Activated naive CD4-positive, alpha-beta T cell (primary cell): ENCODE measurements at places on chromosomes 5 and 9.

DNA sequence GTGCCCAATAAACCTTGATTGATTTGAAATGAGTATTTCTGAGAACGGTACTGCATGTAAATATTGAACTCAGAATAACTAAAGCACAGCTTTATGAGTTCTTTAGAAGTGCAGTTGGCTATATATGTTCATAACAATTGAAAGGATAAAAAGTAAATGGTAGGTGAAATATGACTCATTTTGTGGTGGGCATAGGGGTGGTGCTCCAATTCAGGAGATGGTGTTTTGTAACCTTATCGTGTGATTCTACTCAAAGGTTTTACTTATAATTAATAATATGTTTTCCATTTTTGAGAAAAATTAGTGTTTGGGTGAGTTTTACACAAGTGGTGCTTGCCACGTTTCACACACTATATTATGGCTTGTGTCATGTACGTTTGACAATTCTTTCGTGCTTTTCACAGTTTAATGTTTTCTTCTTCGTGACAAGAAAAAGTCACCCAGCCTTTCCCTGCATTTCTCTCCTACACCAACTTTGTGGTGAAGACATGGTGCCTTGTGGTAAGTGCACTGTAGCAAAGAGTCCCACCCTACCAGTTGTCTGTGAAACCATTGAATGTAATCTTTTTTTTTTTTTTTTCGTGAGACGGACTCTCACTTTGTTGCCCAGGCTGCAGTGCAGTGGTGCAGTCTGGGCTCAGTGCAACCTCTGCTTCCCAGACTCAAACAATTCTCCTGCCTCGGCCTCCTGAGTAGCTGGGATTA, 492.5 kb upstream of the SGCD start:
- DNase-seq: no peak

DNA sequence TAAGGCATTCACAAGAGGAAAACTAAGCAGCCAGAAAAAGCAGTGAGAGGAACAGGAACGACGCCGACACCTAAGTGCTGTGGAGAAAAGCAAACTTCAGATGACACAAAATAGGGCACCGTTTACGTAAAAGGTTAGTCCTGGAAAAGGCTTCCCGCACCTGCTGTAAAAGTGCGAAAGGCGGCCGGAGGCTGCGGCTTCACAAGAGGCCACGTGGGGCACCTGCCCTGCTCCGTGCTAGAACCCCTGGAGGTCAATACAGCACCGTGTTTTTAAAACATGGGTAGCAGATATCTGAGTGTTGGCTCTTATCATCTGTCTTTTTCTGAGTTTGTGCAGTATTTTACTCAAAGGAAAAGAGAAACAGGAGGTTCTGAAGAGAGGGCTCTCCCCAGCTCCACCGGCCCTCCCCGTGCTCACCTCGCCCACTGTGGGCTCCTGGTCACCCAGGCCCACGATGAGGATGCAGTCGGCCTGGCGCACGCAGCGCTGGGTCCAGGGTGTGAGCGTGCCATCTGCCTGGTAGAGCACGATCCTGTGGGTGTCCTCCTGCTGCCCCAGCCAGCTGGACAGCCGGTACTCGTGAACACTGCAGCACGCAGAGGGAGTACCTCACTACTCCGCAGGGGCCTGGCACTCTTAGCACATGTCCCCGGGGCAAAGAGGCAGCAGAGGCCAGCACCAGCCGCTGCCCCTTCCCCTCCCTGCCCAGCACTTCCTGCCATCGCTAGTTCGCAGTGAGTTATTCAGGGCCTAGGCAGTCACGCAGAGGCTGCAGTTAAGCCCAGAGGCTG, 21.0 kb upstream of the NSMF start:
- DNase-seq: no peak

DNA sequence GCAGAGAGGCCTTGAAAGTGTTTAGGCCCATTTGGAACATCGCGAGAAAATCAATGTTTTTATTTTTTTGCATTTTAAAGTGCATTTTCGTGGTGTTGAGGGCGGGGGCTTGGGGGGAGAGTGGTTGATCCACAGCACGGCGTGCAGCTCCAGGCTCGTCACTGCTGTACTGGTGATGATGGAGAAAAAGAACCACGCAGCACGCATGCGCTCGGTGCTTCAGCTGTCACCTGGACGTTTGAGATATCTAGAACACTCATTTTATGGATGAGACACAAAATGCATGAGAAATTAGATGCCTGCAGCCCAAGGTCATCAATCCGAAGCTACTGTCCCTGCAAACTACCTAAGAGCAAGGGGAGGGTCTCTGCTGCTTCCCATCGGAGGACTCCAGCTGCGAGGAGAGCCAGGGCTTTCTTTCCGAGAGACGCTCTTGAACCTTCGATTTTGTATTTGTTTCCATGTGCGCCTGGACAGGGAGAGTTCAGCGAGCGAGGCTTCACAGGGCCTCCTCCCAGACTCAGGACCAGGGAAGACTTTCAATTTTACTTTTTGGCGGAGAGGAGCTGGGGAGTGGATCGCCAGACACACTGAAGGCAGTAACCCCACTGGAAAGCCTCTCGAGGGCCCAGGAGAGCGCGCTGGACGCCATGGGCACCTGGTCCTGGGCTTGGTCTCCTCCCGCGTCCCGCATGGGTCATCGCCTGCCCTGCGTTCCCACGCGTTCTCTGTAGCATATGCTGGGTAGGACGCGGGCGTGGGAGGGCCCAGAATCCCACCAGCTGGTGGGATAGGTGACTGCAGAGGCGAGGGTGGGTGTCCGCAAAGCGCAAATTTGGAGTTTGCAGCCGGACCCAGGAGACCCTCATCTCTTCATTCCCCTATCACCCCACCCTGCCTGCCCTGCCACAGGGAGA, 2.5 kb downstream of the DMRT2 start:
- DNase-seq: no peak

GRCh38 chr5:1156033-1156753, 44.3 kb upstream of the SLC12A7 start:
- DNase-seq: no peak

GRCh38 chr5:167754501-167755021, 536.9 kb upstream of the WWC1 start:
- DNase-seq: no peak

DNA sequence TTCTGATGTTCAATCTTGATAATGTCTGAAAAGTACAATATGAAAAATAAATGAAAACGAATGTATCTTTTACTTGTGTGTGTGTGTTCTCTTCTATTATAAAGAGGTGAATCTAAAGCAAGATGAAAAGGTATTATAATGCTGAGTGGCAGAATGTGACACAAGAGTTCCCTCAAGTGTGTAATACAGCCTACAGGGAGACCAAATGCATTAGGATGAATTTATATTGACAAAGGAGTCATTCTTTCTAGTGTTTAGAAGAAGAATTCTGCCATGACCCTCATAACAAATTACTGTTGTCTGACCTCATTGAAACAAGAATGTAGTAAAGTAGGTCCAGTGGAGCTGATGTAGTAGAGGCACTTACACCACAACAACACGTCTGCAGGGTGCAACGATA, 1119.0 kb upstream of the CDH10 start:
- no peak for DNase-seq

- DNase-seq: no peak
Measured at GRCh38 chr9:128631636-128632035, 25.0 kb downstream of the DYNC2I2 start.

DNA sequence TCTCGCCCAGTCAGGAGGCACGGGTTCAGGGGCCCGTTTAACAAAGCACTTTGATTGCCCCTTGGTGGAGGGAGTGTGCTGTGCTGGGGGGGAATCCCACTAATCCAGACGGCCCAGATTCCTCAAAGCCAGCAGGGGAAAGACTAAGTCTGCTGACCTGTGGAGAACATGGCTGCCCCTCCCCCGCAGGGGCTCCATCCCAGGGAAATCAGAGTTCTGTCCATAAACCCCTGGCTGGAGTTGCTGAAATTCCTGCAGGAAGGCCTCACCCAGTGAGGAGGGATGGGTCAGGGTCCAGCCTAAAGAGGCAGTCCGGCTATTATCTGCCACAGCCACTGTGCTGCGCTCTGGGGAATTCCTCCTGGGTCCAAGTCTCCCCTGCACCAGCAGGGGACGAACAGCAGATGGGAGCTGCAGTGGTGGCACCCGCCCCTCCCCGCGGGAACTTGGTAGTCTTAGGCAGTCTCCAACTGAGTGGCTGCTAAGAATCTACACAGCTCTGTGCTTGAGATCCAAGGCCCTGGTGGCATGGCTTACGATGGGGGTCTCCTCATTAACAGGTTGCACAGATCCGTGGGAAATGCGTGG, 174.0 kb upstream of the DAB2 start:
- no peak for DNase-seq

GRCh38 chr5:155052532-155052931, 39.0 kb downstream of the KIF4B start:
- DNase-seq: no peak

DNA sequence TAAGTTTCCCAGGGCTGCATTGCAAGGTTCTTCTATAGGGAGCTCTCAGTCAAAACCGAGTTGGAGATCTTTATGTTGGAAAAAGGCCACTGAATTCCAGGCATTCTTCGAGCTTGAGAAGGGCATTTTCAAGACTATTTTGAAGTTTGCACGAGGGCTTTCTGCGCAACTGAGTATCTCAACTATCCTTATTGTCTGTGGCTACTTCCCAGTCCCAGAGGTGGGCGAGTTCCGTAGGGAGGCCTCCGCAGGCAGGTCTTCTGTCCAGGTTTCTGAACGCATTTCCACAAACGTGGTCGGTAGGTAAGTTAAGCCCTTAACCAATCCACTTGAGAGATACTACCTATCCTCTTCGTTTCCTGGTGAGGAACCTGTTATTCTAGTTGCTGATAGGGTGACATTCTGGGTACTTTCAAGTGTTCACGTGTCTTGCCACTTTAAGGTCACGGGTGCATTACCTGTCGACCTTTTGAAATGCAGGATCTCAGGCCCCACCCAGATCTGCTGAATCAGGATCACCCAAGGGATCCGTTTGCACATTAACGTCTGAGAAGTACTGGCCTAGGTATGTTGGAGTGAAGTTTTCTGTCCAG, 51.4 kb upstream of the TJP2 start:
- DNase-seq: no peak

- DNase-seq: no peak
Measured at GRCh38 chr9:22147813-22148527, 138.9 kb upstream of the CDKN2B start.

DNA sequence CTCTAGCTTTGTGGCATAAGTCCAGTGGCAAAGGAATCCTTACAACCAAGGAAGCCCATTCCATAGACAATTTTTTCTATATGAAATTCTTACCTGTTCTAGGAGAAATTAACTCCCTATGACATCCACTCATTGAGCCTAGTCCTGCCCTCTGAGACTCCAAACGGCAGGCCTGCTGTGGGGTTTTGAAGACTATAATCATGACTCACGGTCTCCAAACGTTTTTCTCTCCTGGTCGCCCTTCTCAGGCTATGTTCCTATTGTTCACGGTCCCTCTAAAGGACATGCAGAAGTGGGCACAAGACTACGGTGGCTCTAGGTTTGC, 611 bp downstream of the EXOSC3 start:
- DNase-seq: no peak

- no peak for DNase-seq
Measured at GRCh38 chr9:120416781-120417427, 163.1 kb downstream of the CDK5RAP2 start.

- DNase-seq: peak; percentile 17
Measured at GRCh38 chr9:89701221-89701798, 96.5 kb downstream of the GADD45G start.

DNA sequence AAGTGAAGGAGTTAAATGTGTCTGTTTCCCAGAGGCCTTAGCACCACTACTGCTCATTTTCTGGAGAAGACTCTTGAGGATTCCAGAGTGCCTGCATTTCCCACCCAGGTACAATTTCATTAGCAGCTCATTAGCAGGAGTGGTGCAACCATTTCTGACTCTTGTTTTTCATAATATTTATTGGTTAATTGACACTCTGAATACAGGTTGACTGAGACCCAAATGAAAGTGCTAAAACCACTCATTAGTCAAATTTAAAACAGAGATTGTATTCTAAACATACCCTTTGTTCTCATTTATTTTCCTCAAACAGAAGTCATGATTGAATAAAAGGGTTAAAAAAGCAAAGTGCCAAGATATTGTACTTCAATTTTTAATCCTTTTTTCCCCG, 134.5 kb downstream of the SIL1 start:
- no peak for DNase-seq

GRCh38 chr5:151204051-151204450, 19.8 kb downstream of the CCDC69 start:
- DNase-seq: no peak

DNA sequence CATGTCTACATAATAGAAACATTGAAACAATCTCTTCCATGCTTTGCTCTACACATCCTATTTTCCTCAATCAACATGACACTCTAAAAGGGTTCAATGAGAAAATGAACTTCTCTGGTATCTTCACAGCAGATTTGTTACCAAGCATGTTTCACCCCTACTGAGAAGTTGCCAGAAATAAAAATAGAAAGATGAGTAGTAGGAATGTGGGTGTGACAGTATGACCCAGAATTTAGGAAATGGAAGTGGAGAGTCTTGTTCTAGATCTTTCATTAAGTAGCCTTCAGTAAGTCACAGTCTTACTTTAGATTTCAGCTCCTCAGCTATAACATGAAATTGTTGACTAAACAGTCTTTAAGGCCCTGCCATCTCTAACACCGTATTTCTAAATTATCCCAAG, 581.8 kb downstream of the EFNA5 start:
- DNase-seq: no peak

GRCh38 chr5:134178096-134178419, 1.3 kb upstream of the SKP1 start:
- no peak for DNase-seq

GRCh38 chr9:122948313-122948712, 7.5 kb downstream of the RABGAP1 start:
- no peak for DNase-seq

DNA sequence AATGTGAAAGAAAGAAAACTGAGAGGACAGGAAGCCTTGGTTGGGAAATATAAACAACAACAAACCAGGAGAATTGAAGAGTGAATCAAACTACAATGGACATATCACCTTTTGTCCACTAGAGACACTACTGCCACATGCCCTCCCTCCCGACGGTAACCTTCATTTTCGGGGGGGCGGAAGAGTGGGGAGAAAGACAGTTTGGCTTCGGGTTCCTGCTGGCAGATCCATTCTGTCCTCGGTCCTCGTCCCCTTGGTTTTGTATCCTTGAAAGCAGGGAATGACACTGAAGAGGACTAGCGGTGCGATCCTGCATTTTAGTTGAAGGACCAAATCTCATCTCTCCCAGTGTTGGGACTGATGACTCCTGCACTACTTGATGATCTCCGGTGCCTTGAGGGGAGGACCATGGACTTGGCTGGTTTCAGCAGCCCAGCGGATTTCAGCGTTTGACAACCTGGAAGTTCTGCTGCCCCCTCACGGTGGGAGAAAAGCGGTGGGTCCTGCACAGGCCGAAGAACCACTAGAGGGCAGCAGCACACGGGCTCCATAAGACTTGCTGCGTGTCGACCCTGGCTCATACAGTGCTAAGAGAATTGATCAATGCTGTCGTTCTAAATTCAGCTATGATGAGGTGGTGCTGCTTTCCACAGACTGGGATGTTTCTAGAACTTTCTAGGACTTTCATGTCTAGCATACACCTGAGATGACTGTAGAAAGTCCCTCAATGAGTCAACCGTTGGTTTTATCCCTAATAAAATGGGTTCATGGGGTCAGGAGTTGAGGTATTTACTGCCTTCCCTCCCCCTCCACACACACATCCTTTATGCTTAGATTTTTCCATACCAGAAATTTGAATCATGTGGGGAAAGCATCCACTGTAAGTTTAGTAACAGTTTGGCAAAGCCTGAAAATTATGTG, 15.1 kb upstream of the ZNF131 start:
- DNase-seq: peak; percentile 85

GRCh38 chr5:170336065-170336464, 38.5 kb upstream of the LCP2 start:
- DNase-seq: no peak
